ENCODE measurements at places on chromosomes 11 and 22.

GRCh38 chr11:114297806-114298709 lies 1.9 kb downstream of the NNMT start:
- DNase-seq: no peak

DNA sequence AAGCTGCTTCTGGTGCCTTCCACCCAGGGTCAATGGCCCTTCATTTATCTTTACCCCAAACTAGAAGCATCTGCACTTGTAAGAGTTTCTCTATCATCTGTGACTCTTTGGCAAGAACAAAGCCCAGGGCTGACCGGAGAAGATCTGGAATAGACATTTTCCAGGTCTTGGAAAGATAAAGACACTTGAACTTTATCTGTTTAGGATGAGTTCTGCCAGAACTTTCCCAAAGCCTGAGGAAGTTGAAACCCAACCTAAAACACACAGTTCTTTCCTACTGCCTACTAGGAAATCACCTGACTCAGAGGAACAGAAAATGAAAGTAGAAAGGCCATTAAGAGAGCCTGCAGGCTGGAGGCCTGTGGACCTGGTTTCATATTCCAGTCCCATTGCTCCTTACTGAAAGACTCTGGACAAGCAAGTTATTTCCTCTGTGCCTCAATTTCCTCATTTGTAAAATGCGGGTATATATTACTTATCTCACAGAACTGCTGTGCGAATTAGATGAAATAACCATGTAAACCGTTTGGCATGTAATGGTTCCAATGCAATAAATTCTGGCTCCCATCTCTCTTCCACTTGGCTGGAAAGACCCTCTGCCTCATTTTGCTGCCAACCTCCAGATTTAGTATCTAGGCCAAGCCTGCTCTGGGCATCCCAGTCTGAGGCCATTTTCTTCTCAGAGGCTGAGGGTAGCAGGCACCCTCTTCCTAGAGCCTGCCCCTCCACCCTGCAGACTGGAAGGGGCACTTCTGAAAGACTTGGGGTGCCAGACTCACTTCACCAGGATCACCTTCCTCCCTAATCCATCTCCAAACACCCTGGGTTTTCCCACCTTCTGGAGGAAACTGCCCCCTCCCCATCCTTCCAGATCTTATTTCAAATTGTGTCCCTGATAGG lies 1.2 kb downstream of the UBE2L6 start:
- peak; percentile 38 for DNase-seq

- no peak for DNase-seq
Measured at GRCh38 chr22:44448271-44448830, 49.7 kb downstream of the RTL6 start.

DNA sequence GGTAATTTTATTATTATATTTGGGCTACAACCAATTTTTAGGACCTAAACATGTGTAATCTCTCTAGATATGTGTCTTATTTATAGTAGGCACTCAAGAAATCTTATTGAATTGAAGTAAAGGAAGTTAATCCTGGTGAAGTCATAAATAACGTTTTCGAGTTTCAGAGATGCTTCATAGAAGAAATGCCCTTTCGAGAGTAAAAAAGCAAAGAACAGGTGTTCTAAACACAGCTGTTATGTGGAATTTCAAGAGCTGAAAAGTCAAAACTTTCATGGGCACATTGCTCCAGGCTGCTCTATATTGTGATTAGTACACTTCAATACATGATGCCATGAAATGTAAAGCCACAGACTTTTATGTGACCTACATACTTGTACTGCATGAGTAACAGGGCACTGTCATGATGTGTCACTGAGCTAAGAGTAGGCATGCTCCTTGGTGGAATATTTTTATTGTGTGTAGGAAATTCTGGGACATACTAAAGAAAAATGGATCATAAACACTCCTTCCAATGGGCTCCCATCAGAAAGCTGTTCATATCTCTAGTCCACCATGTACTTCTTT lies 7.2 kb upstream of the ELMOD1 start:
- DNase-seq: no peak

DNA sequence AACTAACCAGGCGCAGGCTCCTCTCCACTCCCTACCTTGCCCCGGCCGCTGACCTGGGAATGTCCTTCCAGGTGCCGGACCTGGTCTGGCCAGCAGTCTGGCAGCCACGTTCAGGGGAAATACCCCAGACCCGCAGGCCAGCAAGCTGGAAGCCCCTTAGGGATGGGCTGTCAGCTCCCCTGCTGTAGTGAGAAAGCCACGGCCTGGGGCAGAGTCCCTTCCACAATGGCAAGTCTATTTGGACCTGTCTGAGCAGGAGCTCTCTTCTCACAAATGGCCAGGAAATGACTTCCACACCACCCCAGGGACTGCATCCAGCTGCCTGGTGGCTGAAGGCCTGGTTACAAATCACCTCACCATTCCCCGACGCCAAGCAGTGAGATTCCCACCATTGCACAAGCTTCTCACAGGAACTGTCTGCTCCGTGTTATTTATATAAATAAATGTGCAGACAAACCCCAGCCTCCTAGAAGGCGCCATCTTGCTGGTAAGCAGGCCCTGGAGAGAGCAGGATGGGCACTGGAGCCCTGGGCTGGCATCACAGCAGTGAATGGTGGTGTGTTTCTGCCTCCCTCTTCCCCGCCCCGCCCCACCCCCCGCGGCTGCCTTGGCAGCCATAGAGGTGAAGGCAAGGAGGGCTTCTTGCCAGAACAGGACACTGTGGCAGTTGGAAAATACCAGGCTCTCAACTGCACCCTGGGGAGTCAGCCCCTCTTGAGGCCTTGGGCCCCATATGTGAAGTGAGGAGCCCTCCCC lies 23.7 kb downstream of the RSPH14 start:
- no peak for DNase-seq

- DNase-seq: no peak
Measured at GRCh38 chr11:121143921-121144320, 42.9 kb downstream of the TECTA start.

DNA sequence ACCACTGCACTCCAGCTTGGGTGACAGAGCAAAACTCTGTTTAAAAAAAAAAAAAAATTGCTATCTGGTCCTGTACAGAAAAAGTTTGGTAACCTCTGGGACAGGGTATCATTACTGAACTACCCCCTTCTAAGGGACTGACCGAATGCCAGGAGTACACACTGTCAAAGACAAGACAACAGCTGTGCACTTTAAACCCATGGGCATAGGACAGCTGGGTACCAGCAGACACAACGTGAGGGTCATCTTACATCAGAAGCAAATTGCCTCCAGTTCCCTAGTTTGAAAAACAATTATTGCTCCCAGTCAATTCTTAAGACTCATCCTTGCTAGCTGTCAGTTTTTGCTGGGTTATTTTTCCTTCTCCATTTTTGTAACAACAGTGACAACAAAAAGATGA lies 17.8 kb downstream of the CD59 start:
- DNase-seq: no peak

GRCh38 chr11:11043721-11044120 lies 185.9 kb upstream of the ZBED5 start:
- DNase-seq: no peak

- no peak for DNase-seq
Measured at GRCh38 chr11:2439820-2440219, 4.5 kb downstream of the TRPM5 start.

- no peak for DNase-seq
Measured at GRCh38 chr11:87804176-87804575, 371.1 kb downstream of the RAB38 start.

GRCh38 chr11:76152741-76153570 lies 53.3 kb downstream of the WNT11 start:
- DNase-seq: no peak

- DNase-seq: no peak
Measured at GRCh38 chr11:6635082-6635932, 16.1 kb upstream of the TPP1 start.

DNA sequence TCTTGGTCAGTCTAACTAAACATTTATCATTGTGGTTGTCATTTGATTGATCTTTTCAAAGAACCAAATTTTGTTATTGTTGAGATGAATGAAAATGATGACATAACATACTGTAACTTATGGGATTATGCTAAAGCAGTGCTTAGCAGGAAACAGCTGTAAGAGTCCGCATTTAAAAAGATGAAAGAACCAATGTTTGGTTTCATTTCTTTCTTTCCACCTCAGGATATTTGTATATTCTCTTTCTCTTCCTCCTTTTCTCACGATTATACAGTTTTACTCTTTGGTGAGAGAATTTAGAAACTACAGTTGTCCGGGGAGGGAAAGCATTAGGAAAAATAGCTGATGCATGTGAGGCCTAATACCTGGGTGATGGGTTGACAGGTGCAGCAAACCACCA lies 23.1 kb downstream of the PIH1D2 start:
- DNase-seq: no peak

GRCh38 chr11:3046190-3046589 lies 11.0 kb downstream of the CARS1 start:
- DNase-seq: no peak
